ENCODE measurements at places on chromosomes 2 and 18.

DNA sequence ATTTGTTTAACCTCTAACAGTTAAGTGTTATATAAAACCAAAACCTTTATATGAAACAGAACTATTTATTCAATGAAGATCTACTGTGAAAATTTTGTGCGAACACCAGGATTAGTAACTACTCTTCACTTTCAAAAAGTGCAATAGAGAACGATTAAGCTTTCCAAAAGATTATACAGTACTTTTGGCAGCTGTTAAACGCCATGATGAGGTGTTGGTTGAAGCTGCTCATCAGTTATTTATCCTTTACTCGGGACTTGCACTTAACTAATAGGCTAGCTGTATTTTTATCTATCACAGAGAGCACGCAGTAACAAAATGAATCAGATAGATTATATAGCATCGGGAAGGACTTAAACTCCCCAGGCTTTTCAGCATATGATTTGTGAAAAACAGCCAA lies 113.6 kb downstream of the GCA start:
- DNase-seq: no peak

GRCh38 chr18:26252411-26252810 lies 26.2 kb downstream of the TAF4B start:
- no peak for DNase-seq

DNA sequence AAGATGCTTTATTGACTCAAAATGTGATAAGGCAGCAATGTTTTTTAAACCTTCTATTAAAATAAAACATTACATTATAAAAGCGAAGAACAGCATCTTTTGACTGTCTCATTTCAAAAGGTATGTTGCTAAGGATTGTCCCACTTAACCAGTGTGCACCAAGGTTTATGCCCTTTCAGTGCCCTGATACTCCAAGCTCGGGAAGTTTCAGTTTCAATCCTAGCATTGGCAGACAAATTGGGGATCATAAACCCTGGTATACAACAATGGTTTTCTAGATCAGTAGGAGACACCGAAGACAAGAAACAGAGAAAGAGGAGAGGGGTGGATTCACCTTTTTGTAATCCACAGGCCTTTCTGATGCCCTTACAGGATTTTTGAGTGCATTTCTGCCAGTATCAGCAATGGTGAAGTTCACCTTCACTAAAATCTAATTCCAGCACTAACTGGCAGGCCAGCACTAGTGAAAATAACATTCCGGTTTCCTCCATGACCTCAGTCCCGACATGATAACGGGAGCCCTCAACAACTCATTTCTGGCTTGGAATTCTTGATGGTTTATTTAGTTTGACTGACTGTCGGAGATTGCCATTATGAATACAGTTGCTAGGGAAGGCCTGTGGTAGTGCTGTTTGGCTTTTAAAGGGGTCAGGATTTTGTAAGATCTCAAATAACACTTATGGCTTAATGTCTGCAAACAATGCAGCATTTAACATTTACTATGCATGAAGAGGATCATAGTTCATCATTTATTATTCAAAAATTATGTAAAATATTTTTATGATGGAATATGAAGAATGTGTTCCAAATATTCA lies 33.3 kb upstream of the FIGN start:
- DNase-seq: no peak

- no peak for DNase-seq
Measured at GRCh38 chr18:21703241-21703820, 1.2 kb downstream of the ABHD3 start.

GRCh38 chr2:19359456-19359855 lies 1.0 kb upstream of the OSR1 start:
- DNase-seq: no peak

DNA sequence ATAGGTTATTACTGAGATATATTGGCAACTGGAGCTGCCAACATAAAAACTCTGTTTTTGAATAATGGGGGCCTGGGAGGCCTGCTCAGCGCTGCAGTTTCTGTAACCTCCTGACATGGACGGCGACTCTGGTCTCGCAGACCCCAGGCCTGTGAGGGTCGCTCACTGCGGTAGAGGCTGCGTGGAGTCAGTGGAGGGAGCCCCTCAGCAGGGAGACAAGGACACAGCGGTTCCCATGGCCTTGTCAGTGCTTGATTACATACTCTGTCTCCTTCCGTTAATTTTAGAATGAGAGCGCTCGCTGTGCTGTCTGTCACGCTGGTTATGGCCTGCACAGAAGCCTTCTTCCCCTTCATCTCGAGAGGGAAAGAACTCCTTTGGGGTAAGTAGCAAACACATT lies 858 bp downstream of the TPO start:
- DNase-seq: no peak

- no peak for DNase-seq
Measured at GRCh38 chr18:63177919-63178821, 141.4 kb downstream of the BCL2 start.

- no peak for DNase-seq
Measured at GRCh38 chr18:36284268-36284667, 13.2 kb upstream of the FHOD3 start.

DNA sequence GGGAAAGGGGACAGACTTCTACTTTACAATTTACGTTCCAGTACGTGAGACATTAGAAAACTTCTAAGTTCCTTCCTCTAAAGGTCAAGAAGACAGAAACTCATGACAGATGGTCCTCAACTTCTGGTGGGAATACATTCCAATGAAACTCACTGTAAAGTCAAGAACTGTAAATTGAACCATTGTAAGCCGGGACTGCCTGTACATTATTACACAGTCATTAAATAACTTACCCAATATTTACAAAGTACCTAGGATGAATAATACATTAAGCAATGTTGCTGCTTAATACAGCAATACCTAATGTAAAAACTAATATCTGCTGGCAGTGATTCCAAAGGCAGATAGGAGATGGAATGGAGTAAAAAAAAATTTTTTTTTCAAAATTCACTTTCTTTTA lies 51.9 kb downstream of the CDH2 start:
- DNase-seq: no peak

GRCh38 chr2:144659731-144660275 lies 139.9 kb upstream of the ZEB2 start:
- no peak for DNase-seq

DNA sequence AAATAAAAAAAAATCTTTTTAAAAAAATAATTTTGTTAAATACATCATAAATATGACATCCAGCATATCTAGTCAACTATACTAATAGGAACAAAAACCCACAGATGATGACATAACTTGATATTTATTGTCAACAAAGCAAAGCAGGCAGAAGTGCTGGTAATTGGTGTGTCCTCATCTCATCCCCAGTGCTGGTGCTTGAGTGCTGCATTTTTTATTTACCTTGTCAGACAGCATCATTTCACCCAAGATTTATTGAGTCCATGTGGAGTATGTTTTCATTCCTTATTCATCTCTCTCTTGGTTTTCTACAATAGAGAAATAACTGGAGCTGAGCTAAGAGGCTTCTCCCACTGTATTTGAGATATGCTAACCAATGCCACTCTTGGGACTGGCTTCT lies 191.6 kb upstream of the SLC14A2 start:
- no peak for DNase-seq

DNA sequence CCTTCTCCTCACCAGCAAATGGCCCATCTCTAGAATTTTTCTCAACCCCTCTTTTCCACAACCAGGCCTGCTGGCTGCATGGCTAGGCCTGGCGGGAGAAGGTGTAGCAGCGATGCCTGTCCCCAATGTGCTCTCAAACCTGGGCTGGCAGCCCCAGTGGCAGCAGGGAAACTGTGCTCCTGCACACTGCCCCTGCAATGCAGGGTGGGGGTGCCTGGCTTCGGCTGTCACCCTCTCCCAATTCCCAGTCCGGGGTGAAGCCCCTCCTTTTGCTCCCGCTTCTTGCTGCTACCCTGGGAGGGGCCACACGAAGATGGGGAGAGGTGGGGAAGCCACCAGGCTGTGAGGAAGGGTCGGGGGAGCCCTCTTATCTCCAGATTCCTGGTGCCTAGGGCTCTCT lies 36.1 kb upstream of the OTOF start:
- DNase-seq: no peak

DNA sequence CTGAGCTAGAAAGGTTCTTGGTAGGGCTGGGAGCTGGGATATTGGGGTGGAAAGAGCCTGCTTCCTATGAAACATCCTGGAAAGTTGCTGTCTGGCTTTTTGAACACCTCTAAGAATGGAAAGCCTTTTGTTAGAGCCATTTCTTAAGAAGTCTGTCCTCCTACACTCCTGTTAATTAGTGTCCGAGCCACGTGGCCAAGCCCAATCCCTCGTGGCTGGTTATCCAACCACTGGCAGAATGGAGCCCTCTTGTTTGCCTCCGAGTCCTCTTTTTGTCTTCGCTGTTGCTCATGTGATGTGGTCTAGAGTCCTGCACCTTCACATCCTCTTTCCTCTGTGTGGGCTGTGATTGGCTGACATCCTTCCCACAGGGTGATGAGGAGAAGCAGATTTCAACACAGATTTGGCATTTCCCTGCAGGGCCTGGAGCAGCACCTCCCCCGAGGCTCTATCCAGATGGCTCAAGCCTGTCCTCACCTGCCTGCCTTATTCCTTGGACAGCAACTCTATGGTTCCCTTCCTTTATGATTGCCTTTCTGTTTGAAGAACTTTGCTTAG lies 8.2 kb upstream of the TOGARAM2 start:
- DNase-seq: no peak

GRCh38 chr2:33086400-33087015 lies 139.8 kb downstream of the LTBP1 start:
- no peak for DNase-seq

DNA sequence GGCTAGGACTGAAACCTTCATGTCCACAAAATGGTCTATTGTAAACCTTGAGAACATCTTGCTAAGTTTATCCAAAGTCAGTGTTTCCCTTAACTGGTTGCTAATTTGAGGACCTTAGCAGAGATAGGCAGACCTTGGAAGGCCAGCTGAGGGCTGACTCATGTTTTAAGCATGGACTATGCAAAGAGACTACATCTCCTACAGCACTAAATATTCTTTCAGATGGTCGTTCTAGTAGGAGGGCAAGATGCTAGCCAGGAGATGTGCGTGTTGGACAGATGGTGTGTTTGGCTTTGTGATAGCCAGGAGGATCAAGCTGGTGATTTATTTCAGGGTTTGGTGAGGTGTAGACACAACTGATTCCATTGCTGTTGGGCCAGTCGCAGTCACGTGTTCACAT lies 75.8 kb downstream of the NRP2 start:
- DNase-seq: no peak

GRCh38 chr2:47506024-47506423 lies 103.1 kb downstream of the MSH2 start:
- no peak for DNase-seq

DNA sequence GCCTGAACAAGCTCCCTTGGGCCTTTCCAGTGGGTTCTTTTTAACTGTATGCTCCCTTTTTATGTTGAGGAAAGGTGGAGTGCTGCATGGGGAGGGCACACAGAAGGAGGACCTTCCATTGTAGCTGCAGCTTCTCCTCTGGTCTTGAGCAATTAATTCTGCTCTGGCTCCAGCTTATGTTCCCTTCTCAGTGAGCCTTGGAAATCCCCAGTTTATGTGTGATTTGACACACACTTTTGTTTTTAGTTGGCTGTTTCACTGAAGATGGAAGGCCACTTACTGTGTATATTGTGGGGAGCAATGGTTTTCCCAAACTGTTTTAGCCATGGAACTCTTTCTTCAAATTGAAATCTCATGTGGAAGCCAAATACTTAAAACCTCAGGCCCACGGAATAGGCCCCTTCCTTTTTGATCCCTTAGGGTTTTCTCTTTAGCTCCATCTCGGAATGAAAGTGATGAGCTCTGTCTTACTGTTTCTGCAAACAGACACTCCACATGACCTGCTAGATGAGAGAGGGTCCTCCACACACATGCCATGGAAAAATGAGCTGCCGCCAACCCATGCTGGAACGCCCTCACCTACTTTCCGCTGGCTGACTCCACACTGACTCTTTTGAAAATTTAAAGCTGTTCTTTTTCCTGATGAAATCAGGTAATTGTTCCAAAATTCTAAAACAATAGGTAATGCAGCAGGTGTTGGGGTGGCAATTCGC lies 280.9 kb upstream of the SIX2 start:
- DNase-seq: no peak

- peak; percentile 37 for DNase-seq
Measured at GRCh38 chr2:208326016-208326415, 60.0 kb downstream of the PIKFYVE start.
